ENCODE measurements at places on chromosomes 16 and 17.

- DNase-seq, result no peak
These were observed 9.2 kb upstream of the FLYWCH1 start for GRCh38 chr16:2902337-2903130.

GRCh38 chr16:11603331-11603750, 16.6 kb upstream of the LITAF start:
- no peak for DNase-seq

GRCh38 chr17:44898768-44899073, 524 bp downstream of the EFTUD2 start:
- no peak for DNase-seq

DNA sequence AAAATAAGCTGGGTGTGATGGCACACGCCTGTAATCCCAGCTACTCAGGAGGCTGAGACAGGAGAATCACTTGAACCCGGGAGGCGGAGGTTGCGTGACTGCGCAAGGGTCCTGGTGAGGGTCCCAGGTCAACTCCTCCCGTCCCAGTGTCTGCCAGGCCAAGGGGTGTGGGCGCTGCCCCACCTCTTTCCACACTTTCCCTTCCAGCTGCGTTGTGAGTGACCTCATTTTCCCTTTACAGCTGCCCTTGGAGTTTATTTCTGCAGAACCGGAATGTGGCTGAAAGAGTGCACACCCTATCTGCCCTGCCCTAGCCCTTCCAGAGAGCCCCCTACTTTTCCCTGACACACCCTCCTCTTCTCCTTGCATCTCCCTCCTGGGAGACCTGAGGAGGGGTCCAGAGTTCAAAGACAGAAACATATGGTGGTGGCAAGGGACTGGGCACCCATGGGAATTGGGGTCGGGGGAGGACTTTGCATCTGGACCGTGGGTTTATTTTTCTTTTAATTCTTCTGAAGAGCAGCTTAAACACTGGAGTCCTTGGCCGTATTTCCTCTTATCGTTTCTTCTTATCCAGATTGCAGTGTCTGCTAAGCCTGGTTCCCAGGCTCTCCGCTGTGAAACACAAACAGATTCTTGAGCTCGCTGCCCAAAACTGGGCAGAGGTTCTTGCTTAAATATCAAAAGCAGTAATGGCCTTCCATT, 20.9 kb downstream of the MRC2 start:
- no peak for DNase-seq

- DNase-seq, result no peak
These were observed 186.7 kb downstream of the RPTOR start for GRCh38 chr17:80731323-80731722.

DNA sequence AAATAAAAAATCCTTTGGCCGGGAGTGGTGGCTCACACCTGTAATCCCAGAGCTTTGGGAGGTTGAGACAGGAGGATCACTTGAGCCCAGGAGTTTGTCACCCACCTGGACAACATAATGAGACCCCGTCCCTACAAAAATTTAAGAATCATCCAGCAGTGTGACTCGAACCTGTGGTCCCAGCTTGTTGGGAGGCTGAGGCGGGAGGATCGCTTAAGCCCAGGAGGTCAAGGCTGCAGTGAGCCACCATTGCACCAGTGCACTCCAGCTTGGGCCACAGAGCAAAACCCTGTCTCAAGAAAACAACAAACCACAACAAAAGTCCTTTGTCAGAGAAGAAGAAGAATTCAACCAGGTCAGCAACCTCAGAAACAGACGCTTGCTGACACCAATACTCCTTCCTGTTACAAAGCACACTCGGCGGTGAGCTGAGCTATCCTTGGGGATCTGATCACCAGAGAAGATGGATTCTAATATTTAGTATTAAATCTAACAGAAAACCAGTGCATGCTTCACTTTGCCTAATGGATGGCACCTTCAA, 12.9 kb upstream of the PVALEF start:
- DNase-seq, result no peak

- no peak for DNase-seq
These were observed 37.9 kb upstream of the TRAP1 start for GRCh38 chr16:3755249-3755648.

- no peak for DNase-seq
These were observed 338.2 kb downstream of the SNX29 start for GRCh38 chr16:12314653-12315185.

- no peak for DNase-seq
These were observed 90.6 kb downstream of the TUBD1 start for GRCh38 chr17:59802160-59802559.

DNA sequence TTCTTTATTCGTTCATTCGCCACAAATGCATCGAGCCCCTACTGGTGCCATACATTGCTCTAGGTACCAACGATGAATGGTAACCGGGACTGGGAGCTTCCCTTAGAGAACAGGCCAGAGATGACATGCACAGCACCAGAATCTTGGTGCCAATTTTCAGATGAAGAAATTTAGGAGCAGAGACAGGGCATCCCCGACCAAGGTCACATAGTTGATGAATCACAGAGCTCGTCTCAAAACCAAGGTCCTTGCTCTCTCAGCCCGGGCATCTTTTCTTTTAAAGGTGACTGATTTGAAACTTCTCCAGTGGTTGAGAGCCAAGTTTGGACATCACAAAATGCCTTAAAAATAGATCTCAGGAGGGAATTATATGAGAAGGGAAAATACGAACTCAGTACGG, 73.2 kb upstream of the C16orf82 start:
- no peak for DNase-seq

DNA sequence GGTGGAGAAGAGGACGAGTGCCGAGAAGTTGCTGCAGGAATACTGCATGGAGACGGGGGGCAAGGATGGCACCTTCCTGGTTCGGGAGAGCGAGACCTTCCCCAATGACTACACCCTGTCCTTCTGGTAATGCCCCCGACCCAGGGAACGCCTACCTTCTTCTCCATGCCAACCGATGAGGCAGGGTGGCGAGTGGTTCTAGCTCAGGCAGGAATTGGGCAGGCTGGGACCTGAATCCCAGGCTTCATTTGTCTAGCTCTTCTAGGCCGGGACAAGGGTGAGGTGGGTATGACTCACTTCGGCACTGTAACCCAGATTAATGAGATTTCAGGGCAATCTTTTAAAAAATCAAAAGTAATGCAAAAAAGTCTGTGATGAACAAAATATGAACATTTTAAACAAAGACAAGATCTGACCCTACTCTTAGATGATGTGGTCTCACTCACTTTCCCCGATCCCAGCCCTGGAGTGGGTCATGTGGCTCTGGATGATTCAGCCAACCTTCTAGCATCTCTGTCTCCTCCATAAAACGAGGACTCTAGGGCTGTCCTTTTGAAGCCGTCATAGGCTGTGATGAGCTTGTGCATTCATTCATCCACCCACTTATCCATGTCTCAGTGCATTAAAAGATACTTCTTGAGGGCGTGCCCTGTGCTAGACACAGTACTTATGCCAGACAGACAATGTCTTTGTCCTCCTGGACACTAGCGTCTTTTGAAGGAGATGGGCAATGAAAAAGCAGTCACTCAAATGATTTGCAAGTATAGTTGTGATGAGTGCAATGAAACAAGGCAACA, 102.6 kb downstream of the SDR42E1 start:
- DNase-seq, result no peak

GRCh38 chr17:64503821-64504768, 2.0 kb downstream of the DDX5 start:
- no peak for DNase-seq
